Stimulated activated CD4-positive, alpha-beta T cell treated with anti-CD3 and anti-CD28 coated beads, Interleukin-12 subunit alpha, Interleukin-12 subunit beta, amount 100 ng/mL, for 4 hours (primary cell): ENCODE measurements at places on chromosomes 3 and 15.

DNA sequence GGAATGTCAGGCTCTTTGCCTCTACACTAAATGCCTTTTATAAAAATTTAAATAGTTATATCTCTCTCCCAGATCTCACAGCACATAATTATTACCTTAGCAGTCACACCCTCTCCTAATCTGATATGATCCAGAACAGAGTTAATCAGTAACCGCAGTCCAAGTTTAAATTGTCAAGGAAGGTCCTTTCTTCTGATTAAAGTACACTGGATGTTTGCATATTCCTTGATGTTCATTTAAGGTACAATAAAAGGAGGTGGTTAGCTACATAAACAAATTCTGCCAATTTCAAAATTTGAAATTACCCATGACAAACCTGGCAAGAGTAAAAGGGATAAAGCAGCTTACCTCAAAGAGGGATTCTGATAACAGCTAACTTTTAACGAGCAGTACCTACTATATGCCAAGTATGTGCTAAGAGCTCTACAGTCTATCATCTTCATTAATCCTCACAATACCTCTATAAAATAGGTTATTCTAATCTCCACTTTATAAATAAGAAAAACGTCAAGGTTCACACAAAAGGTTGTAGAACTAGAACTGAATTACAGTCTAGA, 4.3 kb downstream of the GOLIM4 start:
- DNase-seq, result no peak

GRCh38 chr3:190615060-190615384, 101.1 kb downstream of the IL1RAP start:
- DNase-seq, result no peak

DNA sequence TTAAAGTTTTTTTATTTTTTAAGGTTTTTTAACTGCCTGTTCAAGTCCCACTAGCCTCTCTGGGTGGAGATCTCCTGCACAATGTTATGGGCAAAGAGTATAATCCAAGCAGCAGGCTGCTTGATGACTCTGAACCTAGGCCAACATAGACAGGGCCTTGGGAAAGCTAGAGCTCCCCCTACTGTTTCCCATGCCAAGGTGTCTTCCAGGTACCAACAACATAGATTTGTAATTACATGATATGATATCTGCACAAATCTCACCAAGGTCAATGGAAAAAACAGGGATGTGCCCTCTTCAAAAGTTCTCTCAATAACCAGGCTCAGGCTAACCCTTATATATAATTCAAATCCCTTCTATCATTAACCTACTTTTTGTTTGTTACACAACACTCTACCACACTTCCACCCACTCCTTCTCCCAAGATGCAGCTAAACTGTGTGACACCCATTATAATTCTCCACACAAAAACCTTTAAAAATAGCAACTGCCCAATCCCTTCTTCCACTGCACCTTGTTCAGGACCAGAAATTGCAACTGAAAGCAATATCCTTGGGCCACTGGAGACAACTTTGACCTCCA, 43.8 kb downstream of the RBM15B start:
- peak; percentile 17 for DNase-seq

GRCh38 chr3:161081633-161082032, 23.5 kb downstream of the B3GALNT1 start:
- DNase-seq, result no peak

- DNase-seq, result no peak
These were observed 73.1 kb upstream of the TERB2 start for GRCh38 chr15:44883199-44883877.

DNA sequence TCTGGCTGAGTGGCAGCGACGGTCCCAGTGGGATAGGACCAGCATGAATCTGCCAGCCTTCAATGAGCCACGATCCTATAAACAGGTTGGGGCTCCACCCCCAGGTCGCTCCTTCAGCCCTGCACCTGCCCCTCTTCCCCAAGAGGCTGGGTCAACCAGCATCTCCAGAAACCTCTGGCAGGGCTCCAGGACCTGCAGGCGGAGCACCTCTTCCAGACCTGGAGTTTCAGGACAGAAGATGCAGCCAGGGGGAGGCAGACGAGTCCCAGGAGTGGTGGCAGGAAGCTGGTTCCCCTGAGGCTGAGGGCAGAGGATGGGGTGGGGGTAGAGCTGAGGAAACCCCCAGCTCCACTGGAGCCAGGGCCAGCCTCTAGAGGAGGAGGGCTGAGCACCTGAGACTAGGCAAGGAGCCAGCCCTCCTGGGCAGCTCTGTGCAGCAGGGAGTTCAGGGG, at the start of gene PLA2G4D:
TSS of gene PLA2G4D (minus strand) at position 51 of the 452 bp plus-strand sequence. CDS start 103 bp downstream, outside the sequence.
- DNase-seq, result no peak

DNA sequence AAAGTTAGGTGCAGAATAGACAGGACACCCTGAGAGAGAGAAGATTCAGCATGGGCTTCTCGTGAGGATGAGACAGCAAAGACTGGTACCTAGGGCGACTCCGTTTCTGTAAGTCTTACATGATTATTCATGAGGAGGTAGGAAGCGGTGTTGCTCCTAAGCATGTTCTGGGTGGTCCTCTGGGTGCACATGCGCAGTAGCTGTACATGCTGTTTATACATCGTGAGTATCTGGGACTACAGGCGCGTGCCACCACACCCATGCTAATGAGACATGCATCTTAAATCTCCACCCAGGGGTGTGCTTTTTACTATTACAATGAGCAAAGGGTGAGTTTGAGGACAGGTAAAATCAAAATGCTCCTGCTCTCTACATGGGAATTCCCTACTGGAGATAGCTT, 12.3 kb downstream of the ALPK3 start:
- no peak for DNase-seq

GRCh38 chr15:57421551-57421950, 45.2 kb downstream of the CGNL1 start:
- no peak for DNase-seq
